ENCODE measurements at places on chromosomes 5 and 9.

GRCh38 chr5:65305913-65306312 is 175.8 kb downstream of the ADAMTS6 start:
- no peak for DNase-seq

DNA sequence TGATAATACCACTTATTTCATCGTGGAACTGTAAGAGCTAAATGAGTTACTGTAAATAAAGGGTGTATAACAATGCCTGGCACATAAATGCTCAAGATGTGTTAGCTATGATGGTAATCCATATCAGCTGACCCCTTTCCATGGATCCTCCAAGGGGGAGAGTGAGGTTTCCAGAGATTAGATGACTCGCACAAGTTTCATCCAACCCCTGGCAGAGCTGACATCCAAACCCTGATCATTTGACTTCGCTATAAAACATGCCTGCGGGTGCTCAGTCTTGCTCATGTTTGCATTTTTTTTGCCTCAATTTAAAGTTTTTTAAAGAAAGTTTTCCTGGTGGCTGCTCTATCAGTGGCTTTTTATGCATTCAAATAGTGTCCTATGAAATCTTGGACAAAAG is 145.7 kb upstream of the SMIM23 start:
- peak; percentile 64 for DNase-seq

DNA sequence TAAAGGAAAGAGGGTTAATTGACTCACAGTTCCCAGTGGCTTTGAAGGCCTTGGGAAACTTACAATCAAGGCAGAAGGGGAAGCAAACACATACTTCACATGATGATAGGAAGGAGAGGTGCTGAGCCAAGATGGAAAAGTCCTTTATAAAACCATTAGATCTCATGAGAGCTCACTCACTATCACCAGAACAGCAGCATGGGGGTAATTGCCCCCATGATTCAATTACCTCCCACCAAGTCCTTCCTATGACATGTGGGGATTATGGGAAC is 99.7 kb downstream of the PTTG1 start:
- DNase-seq, result no peak

DNA sequence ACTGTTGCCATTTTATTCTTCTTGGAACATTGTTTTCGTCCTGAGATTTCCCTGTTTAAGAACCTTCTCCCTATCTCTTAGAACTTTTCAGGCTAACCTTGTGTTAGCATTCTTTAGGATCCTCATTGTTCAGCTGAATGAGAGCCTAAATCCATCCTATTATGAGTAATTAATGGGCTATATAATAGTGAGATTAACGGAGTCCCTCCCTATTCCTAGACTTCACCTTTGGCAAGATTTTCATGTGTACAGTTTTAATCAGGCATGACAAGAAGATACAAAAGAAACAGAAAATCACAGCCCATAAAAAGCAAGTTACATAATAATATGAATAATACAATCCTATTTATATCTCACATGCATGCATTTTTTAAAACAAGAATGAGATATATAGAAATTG is 9.1 kb upstream of the MSMP start:
- no peak for DNase-seq

GRCh38 chr9:127166651-127167524 is 44.5 kb upstream of the ANGPTL2 start:
- DNase-seq, result peak; percentile 88

DNA sequence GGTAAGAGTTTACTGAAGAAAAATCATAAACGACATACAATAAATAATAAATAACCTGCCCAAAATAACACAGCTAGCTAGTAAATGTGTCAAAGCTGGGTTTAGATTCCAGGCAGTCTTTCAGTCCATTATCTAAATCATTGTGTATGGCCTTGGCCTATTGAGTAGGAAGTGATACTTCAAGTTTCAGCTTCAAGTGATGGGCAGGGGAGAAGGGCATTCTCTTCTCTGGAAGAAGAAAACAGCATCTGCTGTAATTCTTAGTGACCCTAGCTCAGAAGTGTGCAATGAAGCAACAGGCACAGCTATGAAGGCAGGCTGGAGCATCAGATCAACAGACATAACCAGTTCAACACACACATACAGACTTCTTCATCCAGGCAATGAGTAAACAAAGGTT is 42.5 kb downstream of the FNIP1 start:
- DNase-seq, result no peak

All from NCI-H69 (cell line).